ENCODE measurements at places on chromosomes 5 and 9. TPM values are rescaled to one million over a fixed set of nuclear protein-coding genes. Genes with fewer than 3 reads are reported as not detected.

The CCDC152 gene
- polyA plus RNA-seq, result 1.6 TPM

The NAIP gene
- 5.9 TPM for polyA plus RNA-seq

The IFNA7 gene
- polyA plus RNA-seq, result not detected

The FAM114A2 gene
- polyA plus RNA-seq, result 11.3 TPM

The TSPAN17 gene
- 13.9 TPM for polyA plus RNA-seq

The SIMC1 gene
- polyA plus RNA-seq, result 2.6 TPM

The RASGRF2 gene
- 6.8 TPM for polyA plus RNA-seq

The PCDHB7 gene
- polyA plus RNA-seq, result 2.3 TPM

The RORB gene
- polyA plus RNA-seq, result 0.25 TPM

The LURAP1L gene
- 26.4 TPM for polyA plus RNA-seq

The C5orf58 gene
- polyA plus RNA-seq, result not detected

The SPATA31C1 gene
- polyA plus RNA-seq, result not detected

Measured in aorta (tissue), 5 donors.